ENCODE measurements at places on chromosomes 2 and 18.

DNA sequence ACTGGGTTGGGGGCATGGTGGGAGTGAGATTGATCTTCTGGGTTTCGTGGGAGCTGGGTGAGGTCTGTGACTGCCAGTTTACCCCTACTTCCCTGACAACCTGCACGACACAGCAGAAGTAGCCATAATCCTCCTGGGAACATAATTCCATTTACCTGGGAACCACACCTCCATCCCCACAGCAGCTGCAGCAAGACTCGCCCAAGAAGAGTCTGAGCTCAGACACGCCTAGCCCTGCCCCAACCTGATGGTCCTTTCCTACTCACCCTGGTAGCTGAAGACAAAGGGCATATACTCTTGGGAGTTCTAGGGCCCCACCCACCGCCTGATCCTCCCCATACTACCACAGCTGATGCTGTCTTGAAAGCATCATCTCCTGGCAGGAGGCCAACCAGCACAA is 43.8 kb downstream of the FLACC1 start:
- DNase-seq = no peak

GRCh38 chr2:28325567-28326468 is 66.8 kb upstream of the FOSL2 start:
- DNase-seq = peak; percentile 25

- no peak for DNase-seq
Observed at GRCh38 chr2:224381521-224382279, 20.2 kb downstream of the FAM124B start.

DNA sequence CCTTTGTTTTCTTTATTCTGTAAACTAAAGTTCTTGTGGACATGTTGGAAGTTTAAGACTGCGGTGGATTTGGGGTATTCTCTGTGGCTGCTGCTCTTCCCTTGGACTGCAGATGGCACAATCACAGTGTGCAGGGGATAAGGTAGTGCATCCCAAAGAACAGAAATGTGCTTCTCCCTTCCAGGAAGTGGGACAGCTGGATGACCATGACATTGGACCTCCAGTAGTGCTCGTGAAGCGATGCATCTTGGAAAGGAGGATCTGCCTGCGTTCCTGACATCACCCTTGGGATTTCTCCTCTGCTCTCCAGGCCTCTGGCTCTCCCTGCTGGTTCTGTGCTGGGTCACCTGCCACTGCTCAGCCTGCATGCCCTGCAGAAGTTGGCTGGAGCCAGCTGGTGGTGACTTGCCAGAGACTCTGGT is 109.9 kb downstream of the SLC4A3 start:
- DNase-seq = no peak

- DNase-seq = no peak
Observed at GRCh38 chr2:111667001-111667400, 217.0 kb downstream of the ANAPC1 start.

- no peak for DNase-seq
Observed at GRCh38 chr18:48620071-48620470, 81.2 kb downstream of the CTIF start.

DNA sequence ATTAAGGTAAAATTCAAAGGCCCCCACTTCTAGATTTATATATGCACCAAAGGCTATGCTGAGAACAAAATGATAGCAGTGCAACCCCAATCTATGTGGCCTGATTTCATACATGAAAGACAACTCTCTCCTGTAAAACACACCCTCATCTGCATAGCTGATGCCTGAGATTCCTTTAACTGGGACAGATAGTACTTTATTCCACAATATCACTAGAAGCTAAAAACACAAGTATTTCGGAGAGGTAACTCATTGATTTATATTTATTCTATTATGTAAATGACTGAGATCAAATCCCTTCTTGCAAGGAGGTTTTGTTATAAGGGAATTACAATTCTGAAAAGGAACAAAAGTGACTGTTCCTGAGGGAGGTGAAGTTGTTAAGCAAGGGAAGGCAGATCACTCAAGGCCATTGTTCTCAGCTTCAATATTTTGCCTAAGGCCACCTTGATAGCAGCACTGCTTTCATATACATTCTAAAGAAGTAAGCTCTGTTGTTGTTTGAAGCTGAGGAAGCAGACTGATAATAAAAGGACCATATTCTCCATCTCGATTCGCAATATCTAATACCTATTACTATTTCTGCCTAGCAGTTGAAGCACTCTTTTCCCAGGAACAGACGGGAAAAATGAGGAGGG is 471.0 kb upstream of the CDH7 start:
- no peak for DNase-seq

DNA sequence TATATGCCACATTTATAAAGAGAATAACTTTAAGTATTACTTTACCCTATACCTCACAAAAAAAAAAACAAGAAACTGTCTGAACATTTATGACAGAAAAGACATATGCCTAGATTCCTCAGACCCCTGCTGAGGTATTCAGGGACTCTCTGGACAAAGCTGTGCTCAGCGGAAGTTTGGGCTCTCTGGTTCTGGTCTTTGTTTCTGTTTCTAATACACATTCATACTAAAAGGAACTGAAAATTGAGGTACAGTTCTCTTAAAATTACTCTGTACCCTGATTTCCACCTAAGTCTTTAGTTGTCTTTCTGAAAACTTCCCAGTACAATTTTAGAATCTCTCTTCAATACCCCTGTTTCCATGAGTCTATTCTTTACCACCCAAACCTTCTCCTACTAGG is 160.3 kb downstream of the IKZF2 start:
- DNase-seq = no peak

GRCh38 chr2:98468621-98469236 is 24.1 kb downstream of the INPP4A start:
- DNase-seq = peak; percentile 81

- DNase-seq = no peak
Observed at GRCh38 chr2:29747786-29748470, 173.5 kb downstream of the ALK start.

- DNase-seq = peak; percentile 78
Observed at GRCh38 chr2:37376421-37377186, 32.2 kb downstream of the QPCT start.

DNA sequence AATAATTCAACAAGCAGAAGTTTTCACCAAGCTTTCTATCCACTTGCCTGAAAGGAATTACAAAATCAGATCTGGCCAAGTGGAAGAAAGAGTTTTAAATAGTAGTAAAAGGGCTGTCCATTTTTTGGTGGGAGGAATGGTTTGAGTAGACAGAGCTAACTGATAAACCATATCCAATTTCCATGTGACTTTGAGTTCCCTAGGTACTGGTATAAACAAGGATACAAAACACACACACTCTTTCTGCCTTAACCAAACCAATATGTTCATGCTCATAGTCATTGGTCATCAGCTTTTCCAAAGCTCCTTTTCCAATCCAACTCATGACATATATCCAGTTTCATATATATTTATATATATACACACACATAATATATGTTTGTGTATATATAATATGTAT is 49.5 kb upstream of the REL start:
- no peak for DNase-seq

GRCh38 chr2:238573065-238573778 is 146.5 kb downstream of the ASB1 start:
- DNase-seq = no peak

- DNase-seq = peak; percentile 71
Observed at GRCh38 chr18:56532176-56532840, 106.1 kb downstream of the TXNL1 start.

DNA sequence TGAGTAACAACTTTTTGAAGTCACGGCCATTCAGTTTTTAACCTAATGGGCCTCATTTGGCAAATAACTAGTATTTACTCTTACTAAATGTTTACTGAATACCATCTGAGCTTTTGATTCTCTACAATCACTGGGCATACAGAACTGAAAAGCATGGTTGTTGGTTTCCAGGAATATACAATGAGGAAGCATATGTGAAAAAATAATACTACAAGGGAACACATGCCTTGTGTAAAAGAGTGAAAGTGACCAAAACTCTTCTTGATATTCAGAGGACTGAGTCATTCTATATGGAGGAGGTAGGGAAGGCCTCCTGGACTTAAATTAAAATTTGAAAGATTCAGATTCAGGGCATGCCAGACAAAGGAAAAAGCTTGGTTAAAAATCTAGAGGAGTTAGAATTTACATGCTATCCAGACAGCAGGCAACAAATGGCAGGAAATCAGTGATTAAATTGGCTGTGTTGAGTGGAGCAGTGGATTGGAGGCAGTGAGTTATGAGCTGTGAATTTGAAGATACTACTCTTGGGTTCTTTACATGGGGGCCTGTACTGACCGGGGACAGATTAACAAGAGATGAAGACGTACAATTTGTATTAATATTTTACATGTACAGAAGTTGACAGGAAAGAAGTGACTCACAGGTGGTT is 53.6 kb upstream of the NRXN1 start:
- no peak for DNase-seq

GRCh38 chr18:75456199-75456631 is 28.7 kb upstream of the SMIM21 start:
- DNase-seq = no peak

- DNase-seq = no peak
Observed at GRCh38 chr18:48393776-48394175, 15.4 kb downstream of the ZBTB7C start.

GRCh38 chr2:17249249-17249648 is 269.0 kb downstream of the RAD51AP2 start:
- DNase-seq = no peak

DNA sequence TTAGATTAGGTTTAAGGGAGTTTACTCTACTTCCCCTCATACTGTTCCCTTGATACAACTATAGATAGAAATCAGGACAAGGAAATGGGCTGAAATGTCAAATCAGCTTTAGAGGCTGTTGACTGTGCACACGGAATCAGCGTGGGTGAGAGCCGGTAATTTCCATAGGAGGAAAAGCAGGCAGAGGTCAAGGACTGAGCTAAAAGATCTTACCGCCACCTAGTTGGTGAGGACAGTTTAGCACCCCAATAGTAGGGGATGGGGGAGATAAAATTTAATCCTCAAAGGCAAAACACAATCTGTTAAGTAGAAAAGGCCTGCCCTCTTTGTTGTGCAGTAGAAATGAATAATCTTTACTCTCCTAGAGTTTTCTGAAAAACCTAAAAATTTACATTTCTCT is 1154.5 kb upstream of the CHAC2 start:
- no peak for DNase-seq

GRCh38 chr2:30266051-30266621 is 34.8 kb downstream of the LBH start:
- no peak for DNase-seq

GRCh38 chr2:164928101-164928673 is 27.1 kb downstream of the SLC38A11 start:
- DNase-seq = no peak

GRCh38 chr2:106065983-106066820 is 127.9 kb downstream of the UXS1 start:
- no peak for DNase-seq

- DNase-seq = no peak
Observed at GRCh38 chr2:157893611-157894010, 17.5 kb upstream of the ACVR1 start.

GRCh38 chr2:20365249-20365817 is 14.7 kb upstream of the PUM2 start:
- peak; percentile 95 for DNase-seq

DNA sequence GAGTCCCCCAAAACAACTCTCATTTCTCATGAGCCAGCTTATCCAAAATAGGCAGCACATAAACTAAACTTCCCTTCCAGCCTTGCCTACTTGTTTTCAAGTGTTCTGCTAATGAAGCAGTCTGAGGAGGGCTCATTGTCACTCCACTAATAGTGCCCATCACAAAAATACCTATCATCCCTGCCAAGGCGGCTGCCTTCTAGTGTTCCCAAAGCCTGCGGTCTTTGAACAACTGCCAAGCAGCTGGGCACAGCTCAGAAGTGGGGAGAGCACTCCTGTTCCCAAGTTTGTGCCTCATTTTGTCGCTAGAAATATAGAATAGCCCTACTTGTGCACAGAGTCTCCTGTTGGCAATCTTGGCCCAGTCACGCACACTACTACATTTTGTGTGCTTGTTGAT is 50.3 kb downstream of the DTNA start:
- DNase-seq = no peak

GRCh38 chr2:218859556-218859987 is at the start of gene WNT6:
TSS of gene WNT6 (plus strand) at chr2:218859805. CDS start at chr2:218860038, 233 bp downstream.
- DNase-seq = no peak

GRCh38 chr2:227864161-227864756 is 7.2 kb upstream of the DAW1 start:
- DNase-seq = no peak

DNA sequence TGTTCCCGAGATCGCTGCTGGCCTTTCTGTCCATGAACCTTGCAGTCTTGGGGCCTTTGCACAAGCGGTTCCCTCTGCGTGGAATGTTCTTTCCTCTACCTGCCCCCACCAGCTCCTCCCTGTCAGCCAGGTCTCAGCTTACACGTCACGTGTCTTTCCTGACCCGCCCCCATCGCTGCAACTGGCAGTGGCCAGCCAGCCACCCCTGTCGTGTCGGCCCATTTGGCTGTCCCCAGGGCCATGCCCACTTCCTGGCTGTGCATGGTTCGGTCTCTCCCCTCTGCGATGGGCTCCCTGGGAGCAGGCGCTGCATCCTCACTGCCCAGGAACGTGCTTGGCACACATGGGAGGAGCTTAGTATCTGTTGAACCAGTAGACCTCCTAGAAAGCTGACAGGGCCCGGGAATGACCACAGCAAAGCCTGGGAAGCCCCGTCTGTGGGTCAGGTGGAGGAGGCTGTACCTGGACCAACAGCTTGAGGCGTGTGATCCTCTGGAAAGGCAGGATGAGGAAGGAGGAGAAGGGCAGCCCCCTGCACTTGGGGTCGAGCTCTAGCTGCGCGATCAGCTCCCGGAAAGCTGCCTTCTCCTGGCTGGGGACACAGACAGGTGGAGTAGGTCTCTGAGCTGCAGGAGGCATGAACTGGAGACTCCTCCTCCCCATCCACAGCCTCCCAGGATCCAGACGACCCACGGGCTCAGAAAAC is 21.0 kb downstream of the SNORC start:
- DNase-seq = no peak

- peak; percentile 1 for DNase-seq
Observed at GRCh38 chr2:104848526-104848925, 5.4 kb upstream of the POU3F3 start.

GRCh38 chr2:168380500-168380899 is 75.6 kb upstream of the CERS6 start:
- DNase-seq = no peak

DNA sequence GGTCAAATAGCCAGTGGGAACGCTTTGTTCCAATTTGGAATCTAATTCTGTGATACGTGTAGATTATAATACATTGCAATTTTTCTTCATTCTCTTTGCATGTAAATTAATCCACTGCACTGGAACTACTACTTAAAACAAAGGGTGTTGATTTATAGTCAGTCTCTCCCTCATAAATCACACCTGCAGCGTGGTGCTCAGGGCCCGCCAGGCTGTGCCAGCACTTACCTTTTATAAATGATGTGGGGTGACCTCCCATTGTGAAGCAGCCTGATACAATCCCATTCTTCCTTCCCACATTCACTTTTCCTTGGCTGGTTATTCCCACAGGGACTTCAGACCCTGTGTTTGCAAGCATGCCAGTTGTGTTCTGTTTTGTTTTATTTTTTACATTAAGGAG is 302.3 kb upstream of the ID2 start:
- no peak for DNase-seq

Data from GM12878 (cell line).